Stimulated activated CD4-positive, alpha-beta T cell treated with anti-CD3 and anti-CD28 coated beads, TNF-alpha, amount 100 ng/mL, for 4 hours (primary cell): ENCODE measurements at places on chromosomes 16 and 17.

DNA sequence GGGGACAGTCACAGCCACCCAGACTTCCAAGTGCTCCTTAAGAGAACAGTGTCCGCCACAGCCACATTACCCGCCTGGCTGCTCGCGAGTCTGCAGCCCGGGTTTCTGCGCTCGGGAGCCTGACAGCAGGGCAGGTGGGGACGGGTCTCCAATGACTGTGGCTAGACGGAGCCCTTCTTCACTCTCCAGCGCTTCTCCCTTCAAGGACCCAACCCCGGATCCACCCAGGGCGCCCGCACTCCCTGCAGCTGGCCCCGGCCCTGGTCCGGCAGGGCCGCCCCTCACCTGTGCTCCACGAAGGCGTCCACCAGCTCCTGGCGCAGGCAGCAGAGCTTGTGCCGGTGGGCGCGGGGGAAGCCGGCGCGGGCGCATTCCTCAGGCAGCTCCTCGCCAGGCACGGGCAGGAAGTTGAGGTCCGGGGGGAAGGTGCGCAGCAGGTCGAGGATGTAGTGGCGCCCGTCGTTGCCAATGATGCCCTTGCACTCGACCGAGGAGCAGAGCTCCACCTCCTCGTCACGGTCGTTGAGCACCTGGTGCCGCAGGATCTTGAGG lies 13.9 kb downstream of the CLUH start:
- DNase-seq = no peak

- DNase-seq = no peak
Observed at GRCh38 chr16:62014319-62014923, 21.8 kb downstream of the CDH8 start.

- DNase-seq = no peak
Observed at GRCh38 chr17:64694207-64694606, 32.1 kb upstream of the SMURF2 start.

DNA sequence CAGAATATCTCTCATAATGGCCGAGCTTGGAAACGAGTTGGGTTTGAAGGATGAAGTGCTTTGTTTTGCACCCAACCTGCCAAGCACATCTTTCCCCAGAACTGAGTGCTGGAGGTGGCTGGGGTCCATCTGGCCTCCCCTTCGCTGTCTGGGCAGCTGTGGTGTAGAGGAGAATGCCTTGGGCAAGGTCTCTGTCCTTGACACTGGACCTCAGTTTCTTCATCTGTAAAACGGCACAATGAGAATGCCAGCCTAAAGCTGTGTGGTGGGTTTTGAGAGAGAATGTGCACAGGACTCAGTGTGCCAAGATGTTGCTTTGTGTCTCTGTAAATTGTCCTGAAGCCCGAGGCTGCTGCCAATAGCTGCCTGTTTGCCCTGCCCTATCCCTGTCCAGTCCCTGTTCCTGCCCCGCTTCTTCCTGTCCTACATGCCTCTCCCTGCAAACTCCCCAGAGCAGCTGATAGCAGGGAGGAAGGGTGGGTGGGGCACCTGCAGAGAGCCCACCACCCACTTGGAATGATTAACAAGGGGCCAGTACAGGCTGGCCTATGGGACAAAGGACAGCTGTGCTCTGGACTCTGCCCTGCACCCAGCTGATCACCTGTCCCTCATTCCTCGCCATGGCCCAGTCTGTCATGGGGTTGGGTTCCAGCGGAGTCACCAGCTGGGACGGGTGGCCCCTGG lies 15.3 kb downstream of the LASP1 start:
- DNase-seq = no peak

GRCh38 chr17:11138023-11138422 lies 103.0 kb upstream of the SHISA6 start:
- no peak for DNase-seq

DNA sequence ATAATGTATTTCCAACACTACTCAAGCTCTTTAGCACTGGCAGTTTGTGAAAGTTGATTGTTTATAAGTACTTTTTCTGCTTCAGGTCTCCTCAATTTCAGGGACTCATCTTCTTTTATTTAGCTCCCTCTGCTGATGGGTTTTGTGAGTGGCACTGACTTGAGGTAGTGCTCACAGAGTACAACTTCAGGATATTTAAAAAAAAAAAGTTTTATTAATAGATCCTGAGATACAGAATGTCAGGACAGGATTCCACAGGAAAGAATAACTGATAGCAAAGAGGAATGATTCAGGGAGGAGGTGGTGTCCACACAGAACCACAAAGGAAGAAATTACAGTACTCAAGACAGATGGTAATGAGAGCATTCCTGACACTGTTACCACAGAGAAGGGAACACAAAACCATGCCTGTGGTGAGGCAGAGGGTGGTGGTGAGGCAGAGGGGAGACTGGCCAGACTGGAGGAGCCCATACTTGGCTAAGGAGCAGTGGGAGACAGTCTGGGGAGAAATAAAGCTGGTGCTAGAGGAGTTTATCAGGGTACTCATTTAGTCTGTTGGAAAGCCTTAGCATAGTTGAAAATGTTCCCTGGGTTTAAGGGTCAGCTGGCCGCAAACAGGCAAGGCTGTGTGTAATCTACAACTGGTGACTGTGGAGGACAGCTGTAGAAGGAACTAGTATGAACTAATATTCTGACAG lies 63.7 kb downstream of the SPAG9 start:
- no peak for DNase-seq

- DNase-seq = peak; percentile 47
Observed at GRCh38 chr16:58236231-58236690, 38.4 kb upstream of the CSNK2A2 start.
